MCF 10A (cell line): ENCODE measurements at places on chromosomes 4 and X. TPM values are rescaled to one million over a fixed set of nuclear protein-coding genes. Genes with fewer than 3 reads are reported as not detected.

Gene BEX5
- not detected in 2 replicates for total RNA-seq

Gene SHROOM4
- 0.12 TPM in 1 of 2 replicates, not detected in the other for total RNA-seq

Gene HDX
- total RNA-seq = 6.4 and 6.6 TPM in 2 replicates

Gene XG
- total RNA-seq = not detected in 2 replicates

Gene ASIC5
- total RNA-seq = not detected in 2 replicates

Gene CXCL11
- total RNA-seq = not detected in 2 replicates

Gene RBMXL3
- total RNA-seq = not detected in 2 replicates

DNA sequence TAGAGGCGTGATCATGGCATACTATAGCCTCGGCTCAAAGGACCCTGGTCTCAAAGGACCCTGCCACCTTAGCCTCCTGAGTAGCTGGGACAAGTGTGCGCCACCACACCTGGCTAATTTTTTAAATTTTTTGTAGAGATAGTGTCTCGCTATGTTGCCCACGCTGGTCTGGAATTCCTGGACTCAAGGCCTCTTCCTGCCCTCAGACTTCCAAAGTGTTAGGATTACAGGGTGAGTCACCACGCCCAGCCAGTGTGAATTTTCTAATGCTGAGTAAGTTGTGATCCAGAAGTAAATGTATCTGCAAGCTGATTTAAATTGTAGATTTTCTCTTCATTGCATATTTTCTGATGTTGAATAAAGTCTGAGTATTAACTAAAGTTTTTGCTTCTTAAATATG is 2.6 kb upstream of the ZNF674 start:
- H3K27me3 ChIP-seq = no peaks in the 10 kb centered on the region
- H3K4me1 ChIP-seq = peaks cover 6% of the 10 kb centered on the region
- peaks cover 28% of the 10 kb centered on the region for H3K36me3 ChIP-seq
- peak; percentile 54 for DNase-seq

- H3K36me3 ChIP-seq = no peaks in the 10 kb centered on the region
- H3K27ac ChIP-seq = no peak overlapping the region
- H3K4me3 ChIP-seq = no peak overlapping the region
- H3K4me1 ChIP-seq = no peaks in the 10 kb centered on the region
- DNase-seq = no peak
- no peaks in the 10 kb centered on the region for H3K27me3 ChIP-seq
These were observed 37.8 kb downstream of the PCDH10 start for GRCh38 chr4:133186845-133187244.

GRCh38 chr4:87270825-87271224 is 50.4 kb upstream of the KLHL8 start:
- H3K27ac ChIP-seq = no peak overlapping the region
- no peaks in the 10 kb centered on the region for H3K36me3 ChIP-seq
- no peak for DNase-seq
- no peaks in the 10 kb centered on the region for H3K27me3 ChIP-seq
- H3K4me3 ChIP-seq = no peak overlapping the region

DNA sequence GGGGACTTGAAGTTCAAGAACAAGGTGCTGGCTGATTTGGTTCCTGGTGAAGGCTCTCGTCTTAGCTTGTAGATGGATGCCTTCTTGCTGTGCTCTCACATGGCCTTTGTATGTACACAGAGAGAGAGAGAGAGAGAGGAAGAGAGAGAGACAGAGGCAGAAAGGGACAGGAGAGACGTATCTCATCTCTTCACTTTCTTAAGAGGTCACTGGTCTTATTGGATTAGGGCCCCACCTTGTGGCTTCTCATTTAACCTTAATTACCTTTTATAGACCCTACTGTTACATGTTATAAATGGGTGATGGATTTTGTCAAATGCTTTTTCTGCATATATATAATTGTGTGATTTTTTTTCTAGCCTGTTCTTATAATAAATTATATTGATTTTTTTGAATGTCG is 1444.2 kb downstream of the ADGRL3 start:
- no peaks in the 10 kb centered on the region for H3K36me3 ChIP-seq
- no peaks in the 10 kb centered on the region for H3K27me3 ChIP-seq
- peaks cover 18% of the 10 kb centered on the region for H3K4me1 ChIP-seq
- DNase-seq = peak; percentile 78
- no peak overlapping the region for H3K4me3 ChIP-seq
- H3K27ac ChIP-seq = no peak overlapping the region

DNA sequence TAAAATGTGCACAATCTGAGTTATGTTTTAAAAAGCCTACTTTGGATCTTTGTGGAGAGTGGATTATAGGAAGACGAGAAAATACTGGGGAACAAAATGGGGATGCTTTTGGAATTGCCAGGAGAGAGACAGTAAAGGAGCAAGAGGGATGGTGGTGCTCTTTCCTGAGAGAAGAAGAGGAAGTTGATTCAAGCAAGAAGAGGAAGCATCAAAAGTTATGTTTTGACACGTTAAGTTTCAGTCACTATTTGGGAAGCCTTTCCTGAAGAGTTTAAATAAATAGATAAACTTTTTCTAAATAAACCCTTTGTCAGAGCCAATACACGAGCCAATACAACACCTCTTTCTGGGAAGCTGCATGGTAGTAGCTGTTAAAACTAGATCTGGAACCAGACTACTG is 394.1 kb downstream of the GALNTL6 start:
- H3K36me3 ChIP-seq = no peaks in the 10 kb centered on the region
- H3K27ac ChIP-seq = no peak overlapping the region
- H3K4me3 ChIP-seq = no peak overlapping the region

- no peak overlapping the region for H3K27ac ChIP-seq
- H3K36me3 ChIP-seq = no peaks in the 10 kb centered on the region
- H3K27me3 ChIP-seq = no peaks in the 10 kb centered on the region
These were observed 13.2 kb downstream of the TMEM175 start for GRCh38 chr4:945274-946102.

DNA sequence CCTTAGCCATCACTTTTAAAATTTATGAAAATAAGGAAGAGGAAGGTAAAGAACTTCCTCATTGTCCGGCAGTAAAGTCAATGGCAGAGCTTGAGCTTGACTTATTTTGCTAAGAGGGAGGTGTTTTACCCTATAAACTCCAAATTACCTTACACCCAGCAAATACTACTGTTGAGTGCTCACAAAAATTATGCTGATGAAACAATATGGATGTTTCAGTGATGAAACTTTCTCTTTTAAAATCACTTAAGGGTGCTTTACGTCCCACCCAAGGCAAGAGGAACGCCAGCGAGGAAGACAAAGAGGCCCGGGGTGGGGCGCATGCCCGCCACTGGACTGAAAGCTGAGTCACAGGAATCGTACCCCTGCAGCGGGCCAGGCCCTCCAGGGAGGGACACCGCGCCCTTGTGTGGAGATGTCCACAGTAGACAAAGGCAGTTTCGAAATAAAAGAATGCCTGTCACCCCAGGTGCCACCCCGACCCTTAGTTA is 560 bp upstream of the TMSB4X start:
- DNase-seq = peak; percentile 56
- peak overlapping the region; percentile 88 for H3K4me3 ChIP-seq
- H3K27me3 ChIP-seq = peaks cover 14% of the 10 kb centered on the region
- peaks cover 29% of the 10 kb centered on the region for H3K36me3 ChIP-seq
- H3K4me1 ChIP-seq = peaks cover 8% of the 10 kb centered on the region

DNA sequence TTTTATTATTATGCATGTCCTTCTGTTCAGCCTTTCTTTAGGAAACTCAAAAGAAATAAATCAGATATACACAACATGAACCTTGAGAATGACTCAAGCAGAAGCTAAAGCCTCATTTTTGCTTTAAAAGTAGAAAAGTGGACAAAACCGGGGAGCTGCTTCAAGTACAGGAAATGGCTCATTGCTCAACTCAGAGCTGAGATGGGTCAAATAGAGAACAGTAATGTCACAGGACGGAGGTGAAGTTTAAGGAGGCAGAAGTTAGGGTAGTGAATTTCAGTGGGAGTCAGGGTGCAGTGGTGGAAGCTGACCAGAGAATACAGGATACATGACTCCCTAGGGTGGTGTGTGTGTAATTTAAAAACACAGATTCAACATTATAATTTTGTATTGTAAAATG is 22.2 kb downstream of the PHKA2 start:
- no peaks in the 10 kb centered on the region for H3K27me3 ChIP-seq
- no peak for DNase-seq
- no peaks in the 10 kb centered on the region for H3K36me3 ChIP-seq
- no peak overlapping the region for H3K27ac ChIP-seq

DNA sequence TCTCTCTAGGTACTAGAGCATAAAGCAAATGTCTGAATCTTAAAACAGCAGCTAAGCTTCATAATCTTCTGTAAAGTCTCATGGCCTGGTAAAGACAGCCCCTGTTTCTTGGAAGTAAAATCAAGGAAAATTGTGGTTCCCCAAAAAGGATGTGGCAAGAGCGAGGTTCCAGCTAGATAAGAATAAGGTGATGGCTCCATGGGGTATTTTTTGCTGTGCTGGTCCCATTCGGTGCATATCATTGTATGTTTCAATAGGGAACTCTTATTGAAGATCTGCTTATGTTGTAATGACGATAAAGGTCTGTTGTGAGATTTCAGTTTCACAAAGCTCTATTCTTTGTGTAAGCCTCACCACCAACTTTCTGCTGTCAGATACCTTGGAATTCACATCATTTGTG is 316.9 kb upstream of the NOCT start:
- H3K4me1 ChIP-seq = no peaks in the 10 kb centered on the region
- no peaks in the 10 kb centered on the region for H3K36me3 ChIP-seq
- no peak overlapping the region for H3K27ac ChIP-seq
- H3K27me3 ChIP-seq = no peaks in the 10 kb centered on the region
- DNase-seq = no peak
- no peak overlapping the region for H3K4me3 ChIP-seq

- no peaks in the 10 kb centered on the region for H3K36me3 ChIP-seq
- peaks cover 12% of the 10 kb centered on the region for H3K27me3 ChIP-seq
- no peak overlapping the region for H3K27ac ChIP-seq
- H3K4me3 ChIP-seq = no peak overlapping the region
These were observed 205.4 kb downstream of the LDB2 start for GRCh38 chr4:16692961-16693506.

- H3K36me3 ChIP-seq = no peaks in the 10 kb centered on the region
- H3K4me3 ChIP-seq = no peak overlapping the region
- H3K4me1 ChIP-seq = peaks cover 11% of the 10 kb centered on the region
These were observed 18.3 kb upstream of the H2AZ1 start for GRCh38 chr4:99968330-99968729.

DNA sequence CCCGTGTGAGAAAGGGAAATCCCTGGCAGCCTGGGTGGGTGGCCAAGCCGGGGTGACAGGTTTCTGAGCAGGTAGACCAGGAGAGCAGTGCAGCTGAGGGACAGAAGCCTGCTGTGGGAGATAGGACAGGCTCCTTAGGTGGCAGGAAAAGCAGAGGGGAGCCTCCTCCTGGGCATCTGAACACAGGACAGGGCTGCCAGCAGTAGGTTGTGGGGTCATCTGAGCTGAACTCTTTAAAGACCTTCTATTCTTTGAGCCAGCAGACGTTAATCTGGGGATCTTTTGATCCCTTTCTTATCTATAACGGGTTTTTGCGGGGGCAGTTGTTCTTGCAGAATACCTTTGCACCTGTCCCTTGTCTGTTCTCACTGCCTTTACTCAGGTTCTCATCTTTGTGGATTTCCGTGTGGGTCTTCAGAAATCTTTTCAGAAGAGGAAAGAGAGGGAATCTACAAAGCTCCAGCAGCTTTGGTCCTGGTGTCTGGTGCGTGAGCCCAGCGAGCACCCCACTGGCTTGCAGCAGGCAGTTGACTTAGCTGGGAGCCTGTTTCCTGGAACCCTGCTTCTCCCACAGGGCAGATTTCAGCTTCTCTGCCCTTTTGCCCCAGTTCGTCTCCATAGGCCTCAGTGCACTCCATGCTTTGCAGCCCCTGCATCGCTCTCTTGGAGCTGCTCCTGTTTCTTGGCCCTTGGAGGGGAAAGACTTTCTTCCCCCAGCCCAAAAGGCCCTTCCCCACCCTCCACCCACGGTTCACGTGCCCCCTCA is 35.8 kb upstream of the TADA2B start:
- H3K27me3 ChIP-seq = no peaks in the 10 kb centered on the region
- H3K27ac ChIP-seq = peak overlapping the region; percentile 69
- H3K4me3 ChIP-seq = no peak overlapping the region

DNA sequence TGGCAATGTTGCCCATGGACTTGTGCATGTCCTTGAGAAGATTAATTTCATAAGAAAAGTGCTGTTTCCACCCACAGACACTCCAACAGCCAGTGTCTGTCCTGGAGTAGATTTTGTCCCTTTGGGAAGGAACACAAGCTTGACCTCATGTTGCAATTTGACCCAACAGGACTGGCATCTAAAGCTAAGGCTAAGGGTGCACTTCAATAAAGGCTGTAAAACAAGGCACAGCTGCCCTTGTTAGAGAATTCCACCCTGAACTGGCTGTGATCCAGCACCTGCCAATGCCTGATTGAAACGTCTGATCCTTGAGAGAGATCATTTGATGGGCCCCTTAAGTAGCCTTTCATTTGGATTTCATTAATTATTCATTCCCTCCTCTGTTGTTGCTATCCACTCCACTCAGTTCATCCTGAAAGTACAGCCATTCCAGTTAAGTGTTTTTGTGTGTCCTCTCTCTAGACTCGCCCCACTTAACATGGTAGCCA is 56.2 kb downstream of the CD99L2 start:
- H3K4me3 ChIP-seq = no peak overlapping the region
- peak overlapping the region; percentile 67 for H3K27ac ChIP-seq
- DNase-seq = no peak
- H3K36me3 ChIP-seq = peaks cover 4% of the 10 kb centered on the region
- H3K4me1 ChIP-seq = peaks cover 38% of the 10 kb centered on the region

GRCh38 chr4:160299608-160300007 is 1196.7 kb downstream of the RAPGEF2 start:
- no peaks in the 10 kb centered on the region for H3K36me3 ChIP-seq
- peaks cover 6% of the 10 kb centered on the region for H3K4me1 ChIP-seq
- H3K27me3 ChIP-seq = no peaks in the 10 kb centered on the region
- no peak overlapping the region for H3K4me3 ChIP-seq
- H3K27ac ChIP-seq = no peak overlapping the region

- peaks cover 23% of the 10 kb centered on the region for H3K36me3 ChIP-seq
- H3K4me3 ChIP-seq = peak overlapping the region; percentile 62
- H3K4me1 ChIP-seq = peaks cover 28% of the 10 kb centered on the region
- peak overlapping the region; percentile 99 for H3K27ac ChIP-seq
- peak; percentile 42 for DNase-seq
These were observed 115.1 kb downstream of the SOWAHB start for GRCh38 chr4:76782837-76783236.

DNA sequence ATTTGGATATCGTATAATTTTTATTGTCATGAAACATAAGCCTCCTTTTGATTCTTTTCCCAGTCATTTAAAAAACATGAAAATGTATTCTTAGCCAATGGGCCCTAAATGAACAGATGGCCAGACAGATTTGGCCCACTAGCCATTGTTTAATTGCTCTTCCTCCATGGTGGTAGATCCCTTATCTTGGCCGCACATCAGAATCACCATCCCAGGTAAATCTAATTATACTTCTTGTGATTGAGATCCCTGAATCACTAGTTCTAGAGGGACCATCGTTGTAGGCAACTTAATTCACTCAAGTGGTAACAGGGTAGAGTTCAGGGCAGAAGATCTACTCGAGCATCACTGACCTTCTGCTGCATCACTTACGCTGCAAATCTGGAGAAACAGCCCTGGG is 24.1 kb upstream of the VCX3A start:
- H3K4me3 ChIP-seq = no peak overlapping the region
- DNase-seq = no peak
- H3K36me3 ChIP-seq = no peaks in the 10 kb centered on the region
- H3K27me3 ChIP-seq = no peaks in the 10 kb centered on the region
- H3K27ac ChIP-seq = no peak overlapping the region
